Left colon (tissue), 2 donors: ENCODE measurements at places on chromosomes 3 and 15. TPM values are rescaled to one million over a fixed set of nuclear protein-coding genes. Genes with fewer than 3 reads are reported as not detected.

PLA2G4E gene
- total RNA-seq: not detected

RBPMS2 gene
- 1.0 TPM for total RNA-seq

MINAR1 gene
- 0.28 TPM for total RNA-seq

AGBL1 gene
- total RNA-seq: 0.22 TPM

LYZL4 gene
- total RNA-seq: not detected

CFAP91 gene
- total RNA-seq: 1.3 TPM

FSIP1 gene
- total RNA-seq: 8.2 TPM
